ENCODE measurements at places on chromosomes 3 and 15.

GRCh38 chr15:52225230-52225629 lies 34.0 kb upstream of the GNB5 start:
- no peak for DNase-seq

GRCh38 chr15:79076661-79077060 lies 13.9 kb downstream of the RASGRF1 start:
- no peak for DNase-seq

GRCh38 chr3:182793663-182794454 lies 555 bp downstream of the ATP11B start:
- peak; percentile 33 for DNase-seq

DNA sequence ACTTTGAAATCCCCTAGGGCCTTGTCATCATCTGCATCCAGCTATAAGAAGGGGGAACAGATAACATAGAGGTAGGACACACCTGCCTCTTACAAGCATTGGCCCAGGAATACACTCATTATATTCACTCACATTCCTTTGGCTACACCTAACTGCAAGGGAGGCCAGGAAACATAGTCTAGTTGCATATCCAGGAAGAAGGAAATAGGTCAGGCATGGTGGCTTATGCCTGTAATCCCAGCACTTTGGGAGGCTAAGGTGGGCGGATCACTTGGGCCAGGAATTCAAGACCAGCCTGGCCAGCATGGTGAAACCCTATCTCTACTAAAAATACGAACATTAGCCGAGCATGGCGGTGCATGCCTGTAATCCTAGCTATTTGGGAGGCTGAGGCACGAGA lies 48.8 kb downstream of the GTPBP8 start:
- no peak for DNase-seq

- no peak for DNase-seq
Observed at GRCh38 chr3:41682996-41683395, 278.9 kb downstream of the ULK4 start.

- no peak for DNase-seq
Observed at GRCh38 chr3:113339616-113340244, 101.6 kb downstream of the CFAP44 start.

DNA sequence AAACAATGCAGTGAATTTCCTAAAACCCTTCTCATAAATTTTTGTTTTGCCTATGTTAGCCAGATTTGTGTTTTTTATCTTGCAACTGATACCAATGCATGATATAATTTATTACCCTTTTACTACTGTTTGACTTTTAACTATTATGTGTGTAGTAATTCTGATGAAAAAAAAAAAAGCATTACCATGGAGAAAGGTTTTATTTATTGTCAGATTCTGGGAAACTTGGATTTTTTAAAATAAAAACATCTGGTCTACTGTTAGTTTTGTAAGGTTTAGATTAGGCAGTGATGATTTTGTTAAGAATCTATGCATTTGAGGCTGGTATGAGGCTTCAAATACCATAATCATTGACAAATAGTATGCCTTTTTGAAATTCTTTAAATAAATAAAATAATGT lies 470.4 kb upstream of the ROBO1 start:
- no peak for DNase-seq

DNA sequence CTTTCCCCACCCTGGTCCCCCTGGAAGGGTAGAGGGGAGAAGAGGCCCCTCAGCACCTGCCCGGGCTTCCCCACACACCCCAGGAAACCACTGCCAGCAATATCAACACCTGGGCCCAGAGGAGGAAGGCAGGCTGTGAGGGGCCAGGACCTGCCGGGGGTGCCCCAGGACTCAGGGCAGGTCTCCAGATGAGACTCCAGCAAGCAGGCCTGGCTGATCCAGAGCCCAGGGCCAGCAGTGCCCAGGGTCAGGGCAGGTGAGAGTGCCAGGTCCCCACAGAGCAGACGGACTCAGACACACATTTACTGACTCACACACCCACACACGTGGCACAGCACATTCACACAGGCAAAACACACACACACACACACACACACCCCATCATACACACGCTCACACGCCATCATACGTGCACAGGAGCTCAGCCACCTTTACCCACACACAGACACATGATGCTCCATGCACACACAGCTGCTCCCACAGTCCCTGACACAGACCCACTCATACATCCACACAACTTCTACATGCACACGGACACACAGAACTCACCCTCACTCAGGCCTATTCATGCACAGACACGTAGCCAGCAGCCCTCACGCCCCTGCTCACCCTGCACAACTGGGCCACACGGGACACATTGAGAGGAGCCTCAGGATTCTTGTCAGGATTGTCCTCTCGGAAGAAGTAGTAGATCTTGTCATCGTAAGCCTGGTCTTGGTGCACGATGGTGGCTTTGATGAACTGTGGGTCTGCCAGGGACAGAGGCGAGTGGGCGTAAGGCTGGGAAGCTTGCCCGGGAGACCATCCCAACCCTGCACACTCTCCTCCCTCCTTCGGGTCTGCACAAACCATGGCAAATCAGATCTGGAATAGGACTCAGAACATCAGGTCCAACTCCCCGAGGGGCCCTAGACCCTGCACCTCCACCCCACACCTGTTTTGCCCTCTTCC lies 17.5 kb downstream of the SEMA7A start:
- DNase-seq = no peak

DNA sequence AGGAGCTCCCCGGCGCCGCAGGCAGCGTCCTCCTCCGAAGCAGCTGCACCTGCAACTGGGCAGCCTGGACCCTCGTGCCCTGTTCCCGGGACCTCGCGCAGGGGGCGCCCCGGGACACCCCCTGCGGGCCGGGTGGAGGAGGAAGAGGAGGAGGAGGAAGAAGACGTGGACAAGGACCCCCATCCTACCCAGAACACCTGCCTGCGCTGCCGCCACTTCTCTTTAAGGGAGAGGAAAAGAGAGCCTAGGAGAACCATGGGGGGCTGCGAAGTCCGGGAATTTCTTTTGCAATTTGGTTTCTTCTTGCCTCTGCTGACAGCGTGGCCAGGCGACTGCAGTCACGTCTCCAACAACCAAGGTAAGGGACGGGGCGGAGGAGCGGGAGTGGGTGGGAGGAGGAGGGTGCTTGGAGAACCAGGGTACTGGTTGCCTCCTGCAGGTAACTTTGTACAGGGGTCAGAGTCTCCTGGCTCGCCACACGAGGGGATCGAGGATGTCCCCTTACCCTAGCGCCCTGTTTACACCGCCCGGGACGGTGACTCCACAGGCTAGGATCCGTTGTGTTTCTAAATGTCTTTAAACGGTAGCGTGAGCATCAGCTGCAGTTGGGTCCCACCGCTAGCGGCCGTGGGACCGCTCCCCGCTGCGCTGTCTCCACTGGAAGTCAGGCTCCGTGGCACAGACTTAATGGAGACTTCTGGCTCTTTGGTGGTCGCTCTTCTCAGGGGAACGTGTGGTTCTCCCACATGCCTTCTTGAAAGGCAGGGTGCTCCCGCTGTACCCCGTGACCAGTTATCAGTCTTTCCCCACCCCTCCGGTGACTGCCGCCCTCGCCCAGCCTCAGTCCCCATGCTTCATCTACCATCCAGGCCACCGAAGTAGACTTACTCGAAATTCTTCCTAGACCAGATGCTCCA lies 515 bp downstream of the EPHA6 start:
- peak; percentile 18 for DNase-seq

DNA sequence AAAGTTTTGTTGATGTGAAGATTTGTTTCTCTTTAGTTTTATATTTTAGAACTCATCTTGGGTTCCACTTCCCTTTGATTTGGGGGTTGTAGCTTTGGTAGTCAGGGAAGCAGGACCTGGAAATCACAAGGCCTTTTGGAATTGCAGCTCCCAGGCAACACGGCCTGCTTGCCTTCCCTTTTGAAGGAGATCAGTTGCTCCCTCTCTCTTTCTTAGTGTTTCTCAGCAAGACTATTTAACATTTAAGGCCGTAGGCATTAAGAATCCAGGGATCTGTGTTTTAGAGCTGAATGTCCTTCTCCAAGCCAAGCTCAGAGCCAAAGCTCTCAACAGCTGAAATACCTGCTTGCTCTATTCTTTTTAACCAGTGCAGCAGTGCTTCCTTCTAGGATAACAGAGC lies 310.3 kb downstream of the PTPRG start:
- DNase-seq = no peak

- no peak for DNase-seq
Observed at GRCh38 chr3:178152988-178153387, 383.2 kb upstream of the KCNMB2 start.

DNA sequence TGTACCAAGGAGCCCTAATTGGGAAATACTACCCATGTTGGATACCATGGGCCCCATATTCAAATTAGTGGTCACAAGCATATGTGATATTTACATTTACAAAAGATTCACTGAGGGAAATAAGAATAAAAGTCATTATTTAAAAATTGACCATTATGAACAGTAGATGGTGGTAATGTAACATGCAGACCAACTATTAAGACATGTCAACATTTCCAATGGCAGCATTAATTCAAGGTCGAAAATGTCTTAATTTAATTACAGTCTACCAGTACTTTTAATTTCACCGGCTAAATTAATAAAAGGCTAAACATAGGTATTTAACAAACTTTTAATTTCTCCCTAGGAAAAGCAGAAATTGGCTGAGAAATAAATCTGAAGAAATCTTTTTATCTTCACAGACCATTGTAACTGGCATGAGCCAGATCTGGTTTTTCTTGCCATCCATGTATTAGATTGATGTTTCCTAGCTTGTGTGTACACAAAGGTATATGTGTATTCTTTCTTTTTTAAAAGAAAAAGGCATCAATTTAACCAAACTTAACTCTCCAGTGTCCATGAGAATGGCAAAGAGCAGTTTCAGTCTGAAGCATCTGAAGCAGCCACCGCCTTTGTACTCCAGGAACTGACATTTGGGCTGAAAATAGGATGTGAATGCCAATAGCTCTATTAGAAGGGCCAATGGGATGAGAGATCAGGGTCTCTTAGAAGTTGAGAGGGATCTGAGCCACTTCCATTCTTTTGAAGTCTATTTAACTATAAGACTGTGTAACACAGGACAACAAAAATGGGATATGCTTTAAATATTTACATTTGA lies 26.6 kb downstream of the NEK11 start:
- no peak for DNase-seq

DNA sequence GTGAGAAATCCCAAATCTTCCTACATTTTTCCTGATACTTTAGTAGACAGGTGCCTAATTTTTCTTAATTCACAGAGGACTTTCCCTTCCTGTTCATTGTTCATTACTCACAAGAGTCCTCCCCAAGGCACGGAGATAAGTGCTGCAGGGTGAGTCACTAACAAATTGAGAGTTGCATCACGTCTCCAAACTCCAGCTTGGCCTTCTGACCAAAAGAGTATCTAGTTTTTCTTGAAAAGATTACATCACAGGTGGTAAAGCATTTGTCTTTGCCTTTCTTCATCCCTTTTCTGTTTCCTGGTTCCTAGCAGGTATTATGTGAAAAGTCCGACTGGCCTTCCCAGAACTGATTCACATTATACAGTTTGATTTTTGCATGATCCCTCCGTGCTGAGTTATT lies 24.9 kb upstream of the RASGRP1 start:
- DNase-seq = no peak

DNA sequence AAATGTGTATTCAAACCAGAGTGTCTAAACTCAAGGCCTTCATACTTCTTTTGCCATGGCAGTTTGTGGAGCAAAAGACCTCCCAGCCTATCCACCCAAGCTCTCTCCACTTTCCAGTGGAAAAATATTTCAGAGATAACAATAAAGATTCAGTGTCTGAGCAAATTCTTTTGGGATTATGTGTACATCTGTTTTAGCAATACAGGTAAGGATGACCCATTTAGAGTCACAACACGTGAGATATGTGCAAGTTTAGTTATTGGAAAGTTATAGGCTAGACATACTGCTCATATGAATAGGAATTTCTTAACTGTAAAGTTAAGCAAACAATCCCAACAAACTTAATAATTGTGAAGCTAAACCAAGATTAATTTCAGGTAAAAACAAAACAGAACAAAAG lies 174.5 kb upstream of the LRIG1 start:
- no peak for DNase-seq

DNA sequence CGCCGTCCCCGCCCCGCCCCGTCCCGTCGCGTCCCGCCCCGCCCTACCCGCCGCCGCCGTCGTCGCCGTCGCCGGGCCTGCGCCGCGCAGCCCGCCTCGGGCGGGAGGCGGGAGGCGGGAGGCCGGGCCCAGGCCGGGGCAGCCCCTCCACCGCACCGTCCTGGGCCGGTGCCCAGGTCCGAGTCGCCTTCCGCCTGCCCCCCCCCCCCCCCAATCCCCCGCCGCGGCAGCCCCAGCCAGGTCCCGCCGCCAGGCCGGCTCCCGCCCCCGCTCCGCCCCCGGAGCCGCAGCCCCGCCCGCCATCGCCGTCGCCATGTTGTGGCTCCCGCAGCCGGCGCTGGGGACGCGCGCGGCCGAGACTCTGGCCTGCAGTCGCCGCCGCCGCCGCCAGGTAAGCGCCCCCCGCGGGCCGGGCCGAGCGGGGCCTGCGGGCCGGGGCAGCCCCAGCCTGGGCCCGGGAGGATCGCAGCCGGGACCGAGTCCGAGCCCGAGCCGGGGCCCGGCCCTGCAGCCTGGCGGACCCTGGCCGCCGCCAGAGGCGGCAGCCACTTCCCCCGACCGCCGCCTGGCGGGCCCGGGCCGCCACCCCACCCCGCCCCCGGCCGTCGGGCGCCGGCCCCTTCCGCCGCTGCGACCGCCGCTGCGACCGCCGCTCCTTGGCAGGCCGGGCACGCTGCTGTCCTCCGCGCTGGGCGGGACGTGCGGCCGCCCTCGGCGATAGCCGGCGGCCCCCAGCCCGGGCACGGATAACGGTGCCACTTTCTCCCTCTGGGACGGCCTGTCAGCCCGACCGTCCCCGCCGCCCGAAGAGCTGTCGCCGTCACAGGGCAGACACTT lies at the start of gene ZNF592:
TSS of gene ZNF592 (plus strand) at position 319 of the 837 bp plus-strand sequence. CDS start 34,084 bp downstream, outside the sequence.
- peak; percentile 59 for DNase-seq

DNA sequence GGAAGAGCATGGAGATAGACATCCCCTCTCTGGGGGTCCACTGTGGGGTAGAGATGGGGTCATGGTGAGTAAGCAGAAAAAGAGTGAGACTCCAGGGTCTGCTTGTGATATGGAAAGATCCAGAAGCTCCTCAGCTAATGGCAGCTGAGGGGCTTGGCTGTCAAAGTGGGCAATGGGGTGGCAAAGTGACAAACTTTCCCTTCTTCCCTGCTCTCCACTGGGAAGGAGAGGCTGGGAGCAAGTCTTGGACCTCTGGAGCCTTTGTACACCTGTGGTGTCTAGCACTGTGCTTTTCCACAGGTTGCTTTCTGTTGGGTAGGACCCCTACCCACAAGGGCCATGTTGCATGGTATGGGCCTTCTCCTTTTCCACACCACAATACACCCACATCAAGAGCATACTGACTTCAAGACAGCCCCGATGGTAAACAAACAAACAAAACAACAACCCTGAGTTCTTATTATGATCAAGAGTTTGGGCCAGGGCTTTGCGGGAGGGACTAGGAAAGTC lies 3.5 kb downstream of the ITGA11 start:
- DNase-seq = no peak

- DNase-seq = no peak
Observed at GRCh38 chr3:120052677-120053076, 41.6 kb downstream of the GSK3B start.

DNA sequence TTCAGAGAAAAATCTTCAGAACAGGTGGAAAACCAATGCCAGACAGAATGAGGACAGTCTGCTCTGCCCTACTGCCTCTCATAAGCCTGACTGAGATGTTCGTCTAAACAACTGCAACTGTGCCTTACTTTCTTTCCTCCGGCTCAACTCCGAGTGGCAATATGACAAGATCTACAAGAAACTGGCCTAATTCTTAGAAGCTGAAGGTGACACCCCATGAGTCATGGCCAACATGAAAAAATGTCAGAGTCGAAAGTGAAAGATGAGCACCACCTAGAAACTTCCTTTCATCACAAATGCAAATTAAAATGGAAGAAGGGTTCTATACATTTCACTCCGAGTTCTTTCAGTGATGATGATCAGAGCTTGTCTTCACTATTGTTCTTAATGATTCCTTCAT lies 12.9 kb downstream of the PCYT1A start:
- DNase-seq = no peak

GRCh38 chr15:74989527-74989926 lies 5.8 kb upstream of the SCAMP5 start:
- DNase-seq = no peak

Data from 8988T (cell line).